ENCODE measurements at places on chromosomes 5 and 9. TPM values are rescaled to one million over a fixed set of nuclear protein-coding genes. Genes with fewer than 3 reads are reported as not detected.

- no peaks in the 10 kb centered on the region for H3K27me3 ChIP-seq
- no peak for DNase-seq
- peaks cover 1% of the 10 kb centered on the region for H3K36me3 ChIP-seq
- peaks cover 27% of the 10 kb centered on the region for H3K4me1 ChIP-seq
- H3K27ac ChIP-seq, result no peak overlapping the region
- no peak overlapping the region for H3K4me3 ChIP-seq
Observed at GRCh38 chr9:5518171-5518936, 8.0 kb downstream of the PDCD1LG2 start.

DNA sequence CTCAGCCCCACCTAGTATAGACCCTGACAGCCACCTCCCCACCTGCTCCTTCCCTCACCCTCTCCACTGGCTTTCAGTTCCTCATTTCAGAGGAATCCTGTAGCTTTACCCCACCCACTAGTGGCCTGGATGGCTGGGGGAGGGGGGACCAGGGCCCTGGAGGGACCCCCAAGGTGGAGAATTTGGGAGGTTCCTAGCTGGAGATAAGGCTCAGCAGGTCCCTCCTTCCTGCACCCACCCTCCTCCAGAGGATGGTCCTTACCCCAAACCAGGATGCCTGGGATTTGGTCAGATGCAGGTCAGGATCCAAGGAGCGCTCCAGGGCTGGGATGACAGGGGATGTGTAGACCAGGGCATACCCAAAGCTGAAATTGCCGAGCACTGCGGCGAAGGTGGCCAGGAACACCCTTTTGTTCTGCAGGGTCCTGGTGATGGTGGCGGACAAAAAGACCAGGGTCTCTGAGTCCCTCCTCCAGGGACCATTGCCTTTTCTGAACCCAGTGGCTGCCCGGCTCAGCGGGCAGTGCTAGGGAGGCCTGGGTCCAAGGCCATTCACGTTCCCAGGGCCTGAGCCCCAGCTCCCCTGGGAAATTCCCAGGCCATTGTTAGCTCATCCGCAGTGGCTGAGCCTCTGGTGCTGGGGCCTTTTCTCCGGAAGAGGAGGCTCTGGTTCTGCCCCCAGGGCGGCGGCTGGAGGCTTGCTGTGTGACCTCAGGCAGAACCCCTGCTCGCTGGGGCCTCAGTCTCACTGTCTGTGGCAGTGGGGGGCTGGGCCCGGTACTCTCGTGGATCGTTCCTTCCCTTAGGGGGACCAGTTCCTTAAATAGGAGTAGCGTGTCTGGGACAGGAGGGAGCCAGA, 678 bp downstream of the SLC2A6 start:
- H3K36me3 ChIP-seq, result peaks cover 17% of the 10 kb centered on the region
- DNase-seq, result peak; percentile 89
- peaks cover 66% of the 10 kb centered on the region for H3K4me1 ChIP-seq
- peaks cover 7% of the 10 kb centered on the region for H3K27me3 ChIP-seq
- peak overlapping the region; percentile 48 for H3K27ac ChIP-seq
- H3K4me3 ChIP-seq, result peak overlapping the region; percentile 86

DNA sequence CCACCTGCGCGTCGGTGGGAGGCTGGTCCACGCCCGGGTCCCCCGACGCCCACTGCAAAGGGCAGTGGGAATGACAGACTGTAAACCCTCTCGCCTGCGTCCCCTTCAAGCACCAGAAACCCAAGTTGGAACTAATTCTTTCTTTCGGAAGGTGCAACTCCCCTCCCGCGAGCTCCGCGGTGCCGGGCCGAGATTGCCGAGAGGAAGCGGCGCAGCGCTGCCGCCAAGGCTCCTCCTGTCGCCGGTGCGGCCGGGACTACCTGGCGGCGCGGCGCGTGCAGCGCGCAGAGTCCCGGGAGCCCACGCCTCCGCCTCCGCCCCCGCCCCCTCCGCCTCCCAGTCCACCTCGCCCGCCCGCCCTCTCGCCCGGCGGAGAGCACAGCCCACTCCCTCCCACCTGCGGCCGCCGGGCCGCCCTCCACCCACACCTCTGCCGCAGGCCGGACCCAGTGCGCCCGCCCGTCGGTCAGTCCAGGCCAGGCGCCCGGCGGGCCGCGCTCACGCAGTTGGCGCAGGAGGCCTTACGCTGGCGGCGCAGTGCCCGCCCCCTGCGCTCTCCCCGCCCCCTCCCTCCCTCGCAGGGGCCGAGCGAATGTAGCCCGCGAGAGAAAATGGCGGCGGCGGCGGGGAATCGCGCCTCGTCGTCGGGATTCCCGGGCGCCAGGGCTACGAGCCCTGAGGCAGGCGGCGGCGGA, at the start of gene MAP3K1:
TSS of gene MAP3K1 (plus strand) at position 587 of the 695 bp plus-strand sequence. CDS start at position 612, 25 bp downstream.
- no peaks in the 10 kb centered on the region for H3K27me3 ChIP-seq
- no peaks in the 10 kb centered on the region for H3K36me3 ChIP-seq
- peak; percentile 97 for DNase-seq

DNA sequence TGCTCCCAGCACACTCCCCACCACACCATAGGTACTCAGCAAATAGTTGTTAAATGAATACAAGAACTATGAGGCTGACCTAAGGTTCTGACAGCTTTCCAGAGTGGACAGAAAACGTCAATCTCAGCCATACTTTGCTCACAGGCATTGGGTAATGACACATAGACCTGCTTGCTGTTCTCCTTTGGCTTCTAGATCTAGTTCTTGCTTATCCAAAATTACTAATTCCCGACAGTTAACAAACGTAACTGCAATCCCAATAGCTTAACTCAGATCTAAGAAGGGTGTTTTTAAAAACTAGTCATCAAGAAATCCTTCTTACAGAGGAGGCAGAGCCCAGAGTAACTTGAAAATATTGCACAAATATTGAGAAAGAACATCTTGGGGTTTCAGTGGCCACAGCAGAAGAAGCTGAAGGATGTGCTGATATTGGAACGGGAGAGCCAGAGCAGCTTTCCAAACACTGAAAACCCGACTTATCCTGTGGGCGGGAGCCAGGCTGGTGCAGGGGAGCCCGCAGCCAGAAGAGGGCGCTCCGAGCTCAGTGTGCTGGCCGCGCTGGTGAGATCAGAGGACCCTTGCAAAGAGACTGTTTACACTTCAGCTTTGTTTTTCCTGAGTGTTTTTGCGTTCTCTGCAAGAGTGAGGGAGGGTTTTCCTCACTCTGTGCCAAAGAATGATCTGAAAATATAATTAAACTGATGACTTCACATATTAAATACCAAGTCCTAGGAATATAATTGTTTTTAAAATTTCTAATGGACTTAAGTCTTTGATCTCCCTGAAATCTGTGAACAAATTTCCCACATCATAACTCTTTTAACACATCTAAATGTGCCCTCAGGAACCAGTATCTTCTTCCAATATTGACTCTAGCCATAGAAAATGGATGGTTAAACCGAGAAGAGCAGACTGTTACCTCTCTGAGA, 30.3 kb downstream of the FGF1 start:
- no peak overlapping the region for H3K4me3 ChIP-seq
- DNase-seq, result peak; percentile 89
- no peaks in the 10 kb centered on the region for H3K27me3 ChIP-seq
- no peak overlapping the region for H3K27ac ChIP-seq

Gene SLC45A2
- not detected for total RNA-seq

Gene PCDHGC4
- 2.8 TPM for total RNA-seq

Gene RFESD
- total RNA-seq, result 3.6 TPM

Gene PDCD1LG2
- 17.8 TPM for total RNA-seq

DNA sequence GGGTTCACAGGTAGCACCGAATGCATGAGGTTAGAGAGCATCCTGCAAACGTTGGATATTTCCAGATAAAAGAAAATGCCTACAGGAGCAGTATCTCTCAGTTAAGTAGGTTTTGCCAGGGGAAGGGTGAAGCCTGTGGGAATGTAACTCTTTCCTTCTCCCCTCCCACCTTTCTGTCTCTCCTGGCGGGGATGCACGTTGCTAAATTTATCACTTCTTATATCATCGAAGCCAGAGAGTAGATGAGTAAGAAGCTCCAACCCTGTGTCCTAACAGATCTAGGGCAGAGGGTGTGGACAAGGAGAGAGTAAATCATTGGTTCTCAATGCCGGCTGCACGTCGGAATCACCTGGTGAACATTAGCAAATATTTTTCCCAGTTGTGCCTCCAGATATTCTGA, 457.5 kb downstream of the ENC1 start:
- no peaks in the 10 kb centered on the region for H3K36me3 ChIP-seq
- H3K27me3 ChIP-seq, result no peaks in the 10 kb centered on the region
- DNase-seq, result no peak
- no peak overlapping the region for H3K4me3 ChIP-seq
- no peak overlapping the region for H3K27ac ChIP-seq

DNA sequence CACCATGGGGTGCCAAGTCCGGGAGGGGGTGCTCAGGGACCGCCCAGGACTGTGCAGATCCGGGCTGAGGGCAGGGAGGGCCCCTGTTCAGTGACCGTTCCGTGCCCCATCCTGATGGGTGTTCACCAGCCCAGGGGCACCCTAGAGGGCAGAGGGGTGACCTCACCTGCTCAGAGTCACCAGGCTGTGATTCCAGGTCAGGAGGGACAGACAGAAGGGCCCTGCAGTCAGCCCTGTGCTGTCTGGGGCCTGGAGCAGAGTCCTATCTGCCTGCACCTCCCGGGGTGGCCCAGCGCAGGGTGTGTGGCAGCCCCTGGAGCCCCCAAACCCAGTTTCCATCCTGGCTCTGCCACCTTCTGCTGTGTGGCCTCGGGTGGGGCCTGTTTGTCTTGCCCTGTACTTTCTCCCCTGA, 241.9 kb downstream of the PBX3 start:
- H3K27me3 ChIP-seq, result no peaks in the 10 kb centered on the region
- H3K4me3 ChIP-seq, result no peak overlapping the region
- no peaks in the 10 kb centered on the region for H3K36me3 ChIP-seq
- DNase-seq, result peak; percentile 66
- H3K27ac ChIP-seq, result no peak overlapping the region

DNA sequence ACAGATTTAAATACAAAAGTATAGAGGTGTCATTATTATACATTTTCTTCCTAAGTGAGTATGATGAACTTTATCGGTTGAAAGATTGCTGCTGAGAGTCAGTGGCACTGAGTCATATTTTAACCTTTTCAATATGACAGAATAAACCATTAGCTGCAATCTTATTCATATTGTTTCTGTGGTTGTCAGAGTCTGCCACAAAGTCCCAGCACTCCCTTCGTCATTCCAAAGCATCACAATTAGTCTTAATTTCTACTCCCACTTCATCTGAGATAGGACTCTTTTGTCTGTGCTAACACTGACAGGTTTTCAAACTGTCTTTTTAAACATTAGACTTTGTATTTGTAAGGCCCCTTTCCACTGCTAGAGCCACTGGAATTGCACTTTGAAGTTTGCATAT, 656.9 kb downstream of the MTRR start:
- H3K4me3 ChIP-seq, result no peak overlapping the region
- no peaks in the 10 kb centered on the region for H3K4me1 ChIP-seq
- H3K36me3 ChIP-seq, result no peaks in the 10 kb centered on the region

Gene UBTD2
- total RNA-seq, result 10.3 TPM

Gene MARCOL
- not detected for total RNA-seq

DNA sequence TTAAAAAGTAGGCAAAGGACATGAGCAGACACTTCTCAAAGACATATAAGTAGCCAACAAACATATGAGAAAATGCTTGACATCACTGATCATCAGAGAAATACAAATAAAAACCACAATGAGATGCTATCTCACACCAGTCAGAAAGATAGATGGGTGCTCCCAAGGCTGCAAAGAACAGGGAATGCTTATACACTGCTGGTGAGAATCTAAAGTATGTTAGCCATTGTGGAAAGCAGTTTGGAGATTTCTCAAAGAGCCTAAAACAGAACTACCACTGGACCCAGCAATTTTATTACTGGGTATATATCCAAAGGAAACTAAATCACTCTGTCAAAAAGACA, 154.2 kb downstream of the NDUFS4 start:
- H3K27ac ChIP-seq, result no peak overlapping the region
- H3K4me1 ChIP-seq, result no peaks in the 10 kb centered on the region
- H3K27me3 ChIP-seq, result no peaks in the 10 kb centered on the region

Gene EGFLAM
- 9.6 TPM for total RNA-seq

Data from spleen (tissue), 13 donors.